Aorta (tissue), 5 donors: ENCODE measurements at places on chromosomes 2 and 18.

GRCh38 chr18:56982766-56983165 is 164.1 kb upstream of the BOD1L2 start:
- DNase-seq, result no peak

GRCh38 chr2:154758871-154759270 is 60.4 kb downstream of the KCNJ3 start:
- DNase-seq, result no peak

DNA sequence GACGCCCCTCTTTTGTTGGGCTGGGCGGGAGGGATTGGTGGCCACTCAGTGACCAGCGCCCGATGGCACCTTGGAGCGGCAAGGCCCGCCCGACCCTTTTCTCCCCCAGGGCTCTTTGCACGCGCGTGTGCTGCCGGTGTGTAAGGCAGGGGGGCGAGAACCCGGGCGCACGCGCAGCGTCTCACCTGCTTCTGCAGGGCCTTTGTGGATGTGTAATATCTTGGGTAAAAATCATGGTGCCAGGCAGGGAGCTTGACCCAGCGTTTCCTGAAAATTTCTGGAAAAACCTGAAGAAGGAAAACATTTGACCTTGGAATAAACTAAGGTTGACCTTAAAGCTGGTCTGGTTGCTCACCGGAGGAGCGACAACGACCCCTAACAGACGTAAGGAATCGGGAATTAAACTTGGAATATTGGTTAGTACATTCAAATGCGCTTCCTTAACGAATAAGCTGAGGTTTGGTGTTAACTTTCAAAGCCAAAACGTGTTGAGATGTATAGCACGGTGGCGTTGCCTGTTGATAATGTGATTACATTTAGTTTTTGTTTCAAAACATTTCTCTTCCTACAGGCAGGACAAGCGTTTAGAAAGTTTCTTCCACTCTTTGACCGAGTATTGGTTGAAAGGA is 438 bp downstream of the HSPE1 start:
- no peak for DNase-seq

DNA sequence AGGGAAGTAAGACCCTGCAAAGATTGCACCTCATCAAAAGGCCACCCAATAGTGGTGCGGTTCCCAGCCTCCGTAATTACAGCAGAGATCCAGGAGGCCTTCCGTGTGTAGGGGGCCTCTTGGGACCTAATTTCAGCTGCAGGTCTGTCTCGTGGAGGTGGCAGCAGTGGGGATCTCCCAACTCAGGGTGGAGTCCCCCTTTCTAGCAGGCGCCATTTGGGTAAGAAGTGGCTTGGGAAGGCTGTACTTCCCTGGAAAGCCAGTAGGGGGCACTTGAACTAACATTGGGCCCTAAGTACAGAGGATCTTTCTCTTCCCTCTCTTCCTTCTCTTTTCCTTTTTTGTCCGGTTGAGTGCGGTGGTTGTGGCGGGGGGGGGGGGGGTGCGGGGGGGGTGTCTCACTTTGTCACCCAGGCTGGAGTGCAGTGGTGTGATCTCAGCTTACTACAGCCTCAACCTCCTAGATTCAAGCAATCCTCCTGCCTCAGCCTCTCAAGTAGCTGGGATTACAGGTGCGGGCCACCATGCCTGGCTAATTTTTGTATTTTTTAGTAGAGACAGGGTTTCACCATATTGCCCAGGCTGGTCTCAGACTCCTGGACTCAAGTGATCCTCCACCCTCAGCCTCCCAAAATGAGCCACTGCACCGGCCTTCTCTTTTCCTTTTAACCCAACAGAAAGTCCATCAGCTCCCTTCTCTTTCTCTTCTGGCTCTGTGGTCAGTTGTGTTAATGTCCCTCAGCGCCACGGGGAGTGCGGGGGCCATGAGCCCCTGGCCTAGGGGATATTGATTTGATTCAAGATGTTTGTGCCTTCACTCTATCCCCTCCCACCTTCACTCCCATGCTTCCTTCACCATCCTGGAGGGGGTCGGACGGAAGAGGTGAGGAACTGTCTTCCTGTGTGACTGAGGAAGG is 32.0 kb downstream of the CENPO start:
- DNase-seq, result peak; percentile 57

- DNase-seq, result no peak
Observed at GRCh38 chr18:22165049-22165602, 4.3 kb upstream of the GATA6 start.

DNA sequence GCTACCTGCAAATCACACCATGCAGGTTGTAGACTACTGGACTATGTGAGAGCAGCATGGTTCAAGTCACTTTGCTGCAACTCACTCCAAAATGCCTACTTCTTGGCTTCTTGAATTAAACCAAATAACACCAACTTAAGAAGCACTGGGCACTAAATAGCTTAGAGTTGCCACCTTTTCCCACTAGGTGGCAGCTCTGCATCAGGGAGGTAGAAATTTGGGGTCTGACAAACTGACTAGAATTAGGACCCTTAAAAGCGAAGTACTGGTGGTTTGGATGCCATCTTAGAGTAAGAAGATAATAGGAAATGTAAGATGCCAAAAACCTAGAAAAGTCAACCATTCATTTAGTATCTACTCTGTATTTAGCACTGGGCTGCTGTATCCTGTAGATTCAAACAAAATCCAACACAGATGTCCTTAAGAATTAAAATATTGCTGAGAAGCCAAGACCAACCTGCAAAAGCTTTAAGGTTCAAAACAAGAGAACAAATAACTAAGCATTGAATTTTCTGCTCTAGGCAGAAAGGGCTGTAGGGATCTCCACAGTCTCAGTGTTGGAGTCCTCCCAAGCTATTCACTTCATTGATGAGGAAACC is 65.5 kb downstream of the CCBE1 start:
- DNase-seq, result no peak

GRCh38 chr2:128610496-128610895 is 291.8 kb upstream of the HS6ST1 start:
- no peak for DNase-seq

DNA sequence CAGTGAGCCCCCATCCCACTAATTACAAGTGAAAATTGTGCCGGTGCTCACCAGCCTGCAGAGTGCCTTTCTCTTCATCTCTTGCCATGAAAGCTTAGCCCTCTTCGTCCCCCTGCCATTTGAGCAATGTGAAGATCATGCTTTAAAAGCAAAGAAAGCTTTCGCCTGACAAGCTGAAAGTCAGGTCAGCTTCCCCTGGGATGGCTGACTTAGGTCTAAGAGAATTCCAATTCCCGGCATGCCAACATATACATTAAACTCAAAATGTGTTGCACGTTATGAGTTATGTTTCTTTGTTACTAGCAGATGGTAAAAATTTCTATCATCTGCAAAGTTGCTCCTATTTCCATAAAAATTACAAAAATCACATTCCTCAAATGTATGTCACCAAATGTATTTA is 129.8 kb downstream of the AFF3 start:
- no peak for DNase-seq

- DNase-seq, result no peak
Observed at GRCh38 chr2:62852254-62852653, 146.7 kb downstream of the EHBP1 start.

GRCh38 chr18:46320297-46320696 is 216.1 kb downstream of the HAUS1 start:
- DNase-seq, result no peak

DNA sequence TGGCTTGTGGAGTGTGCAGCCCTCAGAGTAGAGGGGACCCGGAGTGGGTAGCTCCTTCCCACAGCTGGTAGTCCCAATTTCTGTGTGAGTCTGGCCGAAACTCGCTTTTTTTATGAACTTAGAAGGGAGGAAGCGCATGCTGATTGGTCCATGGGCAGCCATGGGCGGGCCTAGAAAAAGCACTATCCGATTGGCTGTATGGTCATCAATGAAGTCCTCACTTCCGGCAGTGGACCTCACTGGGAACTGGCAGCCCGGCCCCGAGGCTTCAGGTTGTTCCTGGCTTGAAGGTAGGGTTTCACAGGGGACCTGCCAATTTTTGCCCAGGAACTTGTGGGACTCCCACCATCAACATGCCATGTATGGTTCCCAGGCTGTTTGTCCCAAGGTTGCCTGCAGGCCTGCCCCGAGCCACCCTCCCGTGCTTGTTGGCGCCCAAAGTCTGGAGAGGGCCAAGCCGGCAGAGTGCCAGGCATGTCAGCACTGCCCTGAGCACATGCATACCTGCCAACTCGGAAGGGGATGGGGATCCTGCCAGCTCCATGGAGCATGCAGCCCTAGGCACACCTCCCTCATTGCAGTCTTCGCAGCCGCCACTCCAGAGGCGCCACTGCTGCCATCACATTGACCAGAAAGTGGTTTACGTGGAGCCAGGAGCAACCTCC is 98.5 kb downstream of the ATP9B start:
- DNase-seq, result no peak

GRCh38 chr18:3448838-3449511 is 997 bp upstream of the TGIF1 start:
- peak; percentile 93 for DNase-seq

- peak; percentile 65 for DNase-seq
Observed at GRCh38 chr2:218880102-218880858, at the start of gene WNT10A. WNT10A (plus strand) TSS chr2:218880852; CDS start chr2:218880996, 144 bp downstream.

GRCh38 chr2:150091846-150092245 is 395.6 kb downstream of the RND3 start:
- no peak for DNase-seq

GRCh38 chr18:59910967-59911366 is 11.2 kb downstream of the PMAIP1 start:
- DNase-seq, result no peak

GRCh38 chr2:82837588-82838304 is 1621.3 kb downstream of the SUCLG1 start:
- DNase-seq, result no peak

- peak; percentile 56 for DNase-seq
Observed at GRCh38 chr2:42046819-42047487, 868 bp upstream of the PKDCC start.

- DNase-seq, result no peak
Observed at GRCh38 chr18:3930126-3931012, 480.4 kb downstream of the TGIF1 start.

GRCh38 chr18:67381608-67382150 is 134.8 kb downstream of the DSEL start:
- no peak for DNase-seq
